ENCODE measurements at places on chromosomes 5 and 9.

DNA sequence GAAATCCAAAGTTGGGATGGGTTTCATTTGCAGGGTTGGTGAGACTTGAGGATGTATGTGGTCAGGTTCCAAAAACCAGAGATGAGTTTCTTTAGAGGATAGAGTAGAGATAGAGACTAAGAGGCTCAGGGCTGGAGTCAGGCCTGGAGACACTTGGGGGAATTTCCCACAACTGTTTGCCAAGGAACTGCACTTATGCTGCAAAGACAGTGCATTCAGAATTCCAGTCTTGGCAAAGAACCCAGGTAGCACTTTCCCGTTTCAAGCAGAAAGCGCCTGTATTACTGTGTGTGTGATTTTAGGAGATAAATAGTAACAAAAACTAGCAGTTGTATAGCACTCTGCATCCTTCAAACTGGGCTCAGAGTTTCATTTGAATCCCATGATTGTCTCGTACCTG lies 55.4 kb downstream of the SNCAIP start:
- DNase-seq = peak; percentile 59

GRCh38 chr5:122701640-122702523 lies 73.0 kb upstream of the SNX2 start:
- DNase-seq = no peak

- no peak for DNase-seq
Measured at GRCh38 chr5:62603934-62604333, 25.3 kb downstream of the LRRC70 start.

DNA sequence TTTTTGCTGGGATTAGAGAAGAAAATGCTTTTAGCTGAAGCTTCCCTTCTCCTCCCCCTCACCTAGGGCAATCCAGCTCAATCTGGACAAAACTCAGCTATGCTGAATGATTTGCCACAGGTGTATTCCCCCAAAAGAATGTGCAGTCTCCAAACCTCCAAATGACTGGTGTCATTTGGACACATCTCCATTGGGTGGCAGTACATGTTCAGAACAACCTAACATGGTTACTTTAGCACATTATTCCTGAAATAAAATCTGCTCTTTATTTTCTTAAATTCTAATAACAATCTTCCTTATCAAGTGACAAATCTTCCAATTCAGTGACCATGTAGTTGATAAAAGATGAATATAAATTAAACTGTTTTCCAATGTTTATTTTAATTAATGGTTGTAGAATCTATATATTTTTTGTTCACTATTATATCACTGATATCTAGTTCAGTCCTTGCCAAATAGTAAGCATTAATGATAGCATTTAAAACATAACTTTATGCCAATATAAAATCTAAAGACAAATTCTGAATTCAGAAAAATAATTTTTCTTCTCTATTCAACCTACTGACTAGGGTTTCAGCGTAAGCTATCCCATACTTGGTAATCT lies 61.3 kb upstream of the MOCS2 start:
- no peak for DNase-seq

- DNase-seq = peak; percentile 60
Measured at GRCh38 chr5:141484641-141485311, at the start of gene PCDHGC4. PCDHGC4 (plus strand) TSS chr5:141485030; CDS start chr5:141485174, 144 bp downstream.

GRCh38 chr5:29321591-29321990 lies 1871.9 kb upstream of the CDH6 start:
- DNase-seq = no peak

- DNase-seq = no peak
Measured at GRCh38 chr5:112532654-112533360, 113.7 kb upstream of the EPB41L4A start.

GRCh38 chr9:134531220-134531970 lies 110.2 kb upstream of the COL5A1 start:
- no peak for DNase-seq

DNA sequence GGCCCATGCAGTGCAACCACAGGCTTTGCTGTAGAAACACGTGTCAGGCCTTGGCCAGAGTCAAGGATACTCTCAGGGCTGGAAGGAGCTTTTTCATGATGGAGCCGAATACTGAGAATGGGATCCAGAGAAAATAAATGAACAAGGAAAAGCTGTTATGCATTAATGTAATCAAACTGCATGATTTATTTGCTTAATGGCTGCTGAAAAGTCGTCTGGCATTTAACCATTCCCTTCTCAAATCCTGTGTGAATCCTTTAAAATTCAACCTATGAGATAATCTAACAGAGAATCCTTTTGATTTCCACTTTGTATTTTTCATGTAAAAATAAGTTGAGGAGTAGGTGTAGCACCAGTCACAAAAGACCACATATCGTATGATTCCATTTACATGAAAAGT lies 24.1 kb upstream of the GNA14 start:
- no peak for DNase-seq

- no peak for DNase-seq
Measured at GRCh38 chr9:95927271-95928004, 51.9 kb downstream of the ERCC6L2 start.

- DNase-seq = peak; percentile 34
Measured at GRCh38 chr5:16736158-16736995, 119.6 kb upstream of the RETREG1 start.

All from right hindlimb (tissue), 1 donor.